ENCODE measurements at places on chromosomes 2 and 18.
A peak's percentile ranks its signal among the peaks of the same experiment; 100 is the strongest.

- peak; percentile 18 for DNase-seq
These were observed 79.0 kb downstream of the HDAC4 start for GRCh38 chr2:239321596-239322415.

DNA sequence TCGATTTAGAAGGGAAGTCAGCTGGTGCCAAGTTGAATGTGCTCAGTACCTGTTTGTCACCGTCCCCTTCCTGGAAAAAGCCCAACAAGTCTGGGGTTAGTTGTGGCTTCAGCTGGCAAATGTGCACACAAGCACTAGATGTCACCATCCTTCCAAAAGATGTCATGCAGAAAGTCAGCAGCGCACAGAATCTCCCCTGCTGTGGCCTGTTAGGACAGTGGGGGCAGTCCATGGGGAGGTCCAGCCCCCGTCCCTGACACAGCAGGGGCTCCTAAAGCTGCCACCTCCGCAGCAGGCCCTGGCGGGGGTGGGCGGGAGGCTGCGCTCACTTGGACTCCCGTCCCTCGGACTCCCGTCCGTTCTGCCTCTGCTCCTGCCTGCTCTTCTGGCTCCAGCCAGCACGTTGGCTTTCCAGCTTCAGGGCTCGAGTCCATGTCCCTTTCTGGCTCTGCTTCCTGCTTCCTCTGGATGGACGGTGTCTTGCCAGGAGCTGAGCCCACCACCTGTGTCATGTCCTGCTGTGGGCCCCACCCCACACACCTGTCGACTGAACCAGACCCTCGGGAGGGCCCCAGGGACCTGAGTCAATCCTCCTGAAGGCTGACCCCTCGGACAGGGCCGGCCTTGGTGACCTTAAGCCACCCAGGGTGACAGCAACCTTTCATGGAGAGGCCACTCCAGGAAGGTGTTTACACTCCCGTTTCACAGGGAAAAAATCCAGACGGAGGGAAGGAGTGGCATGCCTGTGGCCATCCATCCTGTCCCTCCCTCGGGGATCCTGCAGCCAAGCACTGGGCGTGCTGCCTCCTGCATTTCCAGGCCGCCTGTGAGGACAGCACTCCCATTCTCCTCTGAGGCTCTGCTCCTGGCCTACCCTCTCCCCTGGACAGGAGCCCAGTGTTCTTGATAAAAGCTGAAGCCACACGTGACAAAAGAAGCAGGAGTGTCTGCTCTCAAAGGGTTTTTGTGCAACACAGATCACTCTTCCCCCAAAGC is 8.5 kb downstream of the RAB17 start:
- no peak for DNase-seq

DNA sequence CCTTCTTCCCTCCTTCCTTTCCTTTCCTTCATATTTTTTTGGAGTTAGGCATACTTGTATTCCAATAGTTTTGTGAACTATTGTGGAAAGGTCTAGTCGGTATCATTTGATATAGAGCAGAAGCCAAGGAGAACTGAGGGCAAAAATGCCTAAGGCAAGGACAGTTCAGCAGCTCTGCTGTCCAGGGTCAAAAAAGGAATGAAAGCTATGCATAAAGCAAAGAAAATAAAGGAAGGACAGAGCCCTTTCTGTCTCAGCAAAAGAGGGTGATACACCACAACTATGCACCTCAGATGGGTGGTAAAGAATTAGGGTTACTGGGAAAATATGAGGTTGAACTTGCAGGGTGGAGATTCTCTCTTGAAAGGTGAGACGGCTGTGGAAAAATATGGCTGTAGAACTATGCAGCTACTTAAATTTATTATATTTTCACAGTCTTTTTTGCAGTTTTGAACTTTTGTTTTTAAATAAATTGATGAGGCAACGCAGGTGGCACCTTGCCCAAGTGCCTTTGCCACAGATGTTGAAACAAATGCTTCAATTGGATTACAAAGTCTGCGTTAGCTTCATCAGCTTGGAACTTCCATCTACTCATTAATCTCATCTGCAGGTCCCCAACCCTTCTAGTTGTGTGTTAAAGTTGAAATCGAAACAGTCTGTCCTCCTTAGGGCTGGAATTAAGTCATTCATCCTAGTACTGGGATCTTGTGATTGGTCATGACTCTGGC is 20.8 kb downstream of the LHCGR start:
- no peak for DNase-seq

DNA sequence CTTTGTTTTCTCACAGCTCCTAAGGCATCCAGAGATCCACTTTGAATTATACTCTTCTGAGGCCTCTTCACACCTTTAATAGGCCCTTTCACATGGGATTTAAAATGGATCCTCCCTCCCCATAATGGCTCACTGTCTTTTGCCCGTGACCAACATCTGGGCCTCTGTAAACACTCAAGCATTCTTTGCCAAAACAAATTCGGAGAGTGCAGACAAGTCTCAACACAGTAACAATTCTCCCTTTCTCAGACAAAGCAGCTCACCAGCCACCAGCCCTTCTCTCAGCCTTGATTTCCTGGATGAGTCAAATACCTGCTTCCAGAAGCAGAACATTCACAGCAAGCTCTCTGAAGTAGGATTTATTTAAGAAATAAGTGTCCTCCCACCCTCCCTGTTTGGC is 14.0 kb upstream of the IMP4 start:
- no peak for DNase-seq

DNA sequence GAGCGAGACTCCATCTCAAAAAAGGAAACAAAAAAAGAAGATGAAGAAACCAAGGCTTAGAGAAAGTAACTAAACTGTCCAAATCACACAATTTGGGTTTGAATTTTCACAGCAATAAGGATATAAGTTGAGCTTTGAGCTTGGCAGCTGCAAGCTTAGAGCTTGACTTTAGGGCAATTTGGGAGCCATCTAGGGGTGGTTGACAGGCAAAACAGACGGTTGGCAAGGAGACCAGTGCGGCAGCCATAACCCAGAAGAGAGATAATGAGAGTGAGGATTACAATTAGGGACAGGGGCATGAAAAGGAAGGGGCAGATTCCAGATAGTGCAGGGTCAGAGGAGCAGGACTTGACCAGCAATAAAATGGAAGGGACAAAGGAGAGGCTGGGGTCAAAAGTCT is 382.2 kb upstream of the HNRNPA3 start:
- no peak for DNase-seq

DNA sequence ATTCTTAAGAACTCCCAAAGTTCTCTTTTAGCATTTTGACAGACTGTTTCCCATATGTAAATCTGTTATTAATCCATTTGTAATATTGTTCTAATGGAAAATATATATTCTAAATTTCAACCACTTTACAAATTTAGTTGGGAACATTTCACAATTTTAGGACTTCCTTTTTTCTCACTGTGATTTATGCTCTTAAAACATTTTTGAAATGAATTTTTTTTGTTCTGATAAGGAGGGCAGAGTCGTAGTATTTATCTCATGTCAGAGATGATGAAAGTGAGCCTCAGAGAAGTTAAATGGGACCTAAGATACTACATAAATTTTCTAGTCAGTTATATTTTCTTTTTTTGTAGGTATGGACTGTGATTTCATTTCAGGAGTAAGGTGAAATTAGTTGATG is 26.6 kb downstream of the RASGRP3 start:
- DNase-seq: no peak

DNA sequence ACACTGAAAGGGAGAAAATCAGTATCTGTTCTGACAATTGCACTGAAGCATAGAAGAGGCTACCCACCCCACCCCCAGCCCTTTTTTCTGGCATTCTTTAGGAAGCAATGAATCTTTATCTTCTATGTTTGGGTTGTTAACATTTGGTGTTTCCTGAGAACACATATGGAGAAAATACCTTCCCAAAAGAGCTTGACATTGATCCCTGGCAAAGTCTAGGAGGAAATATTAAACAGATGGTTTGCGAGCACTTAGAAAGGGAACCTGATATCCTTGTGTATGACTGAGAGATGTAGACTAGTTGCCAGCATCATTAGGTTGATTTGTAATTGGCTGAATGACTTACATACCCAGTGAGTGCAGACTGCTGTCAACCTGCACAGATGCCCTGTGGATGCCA is 42.9 kb downstream of the DOK1 start:
- DNase-seq: no peak

GRCh38 chr2:120769787-120770120 is 34.1 kb downstream of the GLI2 start:
- DNase-seq: no peak

DNA sequence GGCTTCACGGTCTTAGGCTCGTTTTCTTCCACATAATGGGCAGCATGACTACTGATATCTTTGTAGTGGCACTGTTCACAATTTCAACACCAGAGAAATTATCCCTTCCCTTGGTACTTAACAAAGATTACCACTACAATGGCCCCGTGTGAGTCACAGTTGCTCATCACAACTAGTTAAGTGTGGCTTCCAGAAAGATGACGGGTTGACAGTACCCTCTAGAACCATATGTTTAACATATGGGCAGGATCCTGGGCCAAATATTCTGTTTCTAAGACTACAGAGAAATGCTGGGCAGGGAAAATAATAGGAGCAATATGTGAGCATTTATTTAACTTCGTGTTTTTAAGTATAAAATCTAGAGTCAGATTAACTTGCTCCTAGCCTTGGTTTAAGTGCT is 780.1 kb upstream of the LINC00305 start:
- DNase-seq: no peak

- no peak for DNase-seq
These were observed 107.1 kb downstream of the TSHZ1 start for GRCh38 chr18:75317703-75318102.

DNA sequence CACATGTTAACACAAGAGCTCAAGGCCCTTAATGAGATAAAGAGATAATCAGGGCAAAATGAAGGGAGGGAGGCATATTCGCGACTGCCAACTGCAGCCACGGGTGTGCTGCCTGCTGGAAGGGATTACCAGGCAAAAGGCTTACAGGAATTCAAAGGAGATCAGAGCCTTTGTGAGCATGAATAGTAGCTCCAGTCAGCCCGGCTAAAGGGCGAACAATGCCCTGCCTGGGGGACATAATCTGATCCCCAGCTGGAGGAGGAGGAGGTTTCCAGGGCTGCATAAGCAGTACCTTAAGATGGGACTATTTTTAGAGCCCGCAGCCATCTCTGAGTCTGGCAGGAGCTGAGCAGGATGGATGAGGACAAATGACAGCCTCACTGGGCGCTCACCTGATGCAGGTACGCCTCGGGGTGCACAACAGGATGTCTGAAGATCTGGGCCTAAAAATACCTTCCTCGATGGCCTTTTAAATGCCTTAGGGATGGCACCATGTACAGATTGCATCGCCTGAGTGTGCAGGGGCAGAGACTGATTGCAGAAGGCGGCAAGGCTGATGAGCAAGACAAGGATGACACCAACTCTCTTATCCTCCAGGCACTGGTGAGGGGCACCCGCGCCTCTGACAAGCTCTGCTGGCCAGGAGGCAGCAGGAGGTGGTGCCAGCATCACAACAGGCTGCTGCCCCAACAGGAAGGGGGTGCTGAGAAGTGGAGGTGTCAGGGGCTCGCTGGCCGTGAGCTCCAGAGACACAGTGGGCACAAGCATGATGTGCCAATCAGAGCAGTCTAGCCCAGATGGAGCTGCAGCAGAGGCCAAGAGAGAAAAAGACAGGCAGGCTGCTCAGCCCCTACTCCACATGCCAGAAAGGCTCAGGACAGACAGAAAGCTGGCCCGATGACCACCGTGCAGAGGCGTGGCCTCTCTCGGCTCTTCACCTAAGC is 111.4 kb downstream of the EIPR1 start:
- no peak for DNase-seq

- DNase-seq: no peak
These were observed 414.4 kb upstream of the ACVR2A start for GRCh38 chr2:147430408-147430807.

DNA sequence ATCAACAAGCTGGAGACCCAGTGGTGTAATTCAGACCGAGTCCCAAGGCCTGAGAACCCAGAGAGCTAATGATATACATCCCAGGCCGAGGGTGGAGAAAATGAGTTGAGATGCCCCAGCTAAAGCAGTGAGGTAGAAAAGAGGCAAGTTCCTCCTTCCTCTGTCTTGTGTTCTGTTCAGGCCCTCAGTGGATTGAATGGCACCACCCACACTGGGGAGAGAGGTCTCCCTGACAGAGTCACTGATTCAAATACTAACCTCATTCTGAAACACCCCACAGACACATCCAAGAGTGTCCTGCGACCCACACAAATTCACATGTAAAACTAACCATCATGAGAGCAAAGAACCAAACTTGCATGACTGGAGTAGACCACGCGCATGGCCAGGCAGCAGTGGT is 215.3 kb downstream of the ANAPC1 start:
- DNase-seq: no peak

Measured in activated CD8-positive, alpha-beta memory T cell treated with anti-CD3 and anti-CD28 coated beads for 4 hours (primary cell).